ENCODE measurements at places on chromosomes 5 and 9.
A peak's percentile ranks its signal among the peaks of the same experiment; 100 is the strongest.

DNA sequence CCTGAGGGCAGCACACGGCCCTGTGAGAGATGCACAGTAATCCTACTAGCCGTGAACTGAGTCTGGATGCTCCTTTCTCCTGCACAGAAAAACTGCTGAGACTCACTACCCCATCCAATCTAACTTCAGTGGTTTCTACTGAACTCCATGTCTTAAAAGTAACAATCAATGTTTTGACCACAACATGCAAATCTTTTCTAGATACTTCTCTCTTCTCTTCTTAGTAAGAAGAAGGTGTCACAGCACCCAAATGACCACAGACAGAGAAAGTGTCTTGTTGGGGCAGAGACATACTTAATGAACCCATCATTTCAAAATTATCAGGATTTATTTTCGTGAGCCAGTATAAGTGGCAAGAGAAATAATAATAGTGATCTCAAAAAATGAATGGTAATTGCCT, 285.8 kb upstream of the MEF2C start:
- no peak for DNase-seq

DNA sequence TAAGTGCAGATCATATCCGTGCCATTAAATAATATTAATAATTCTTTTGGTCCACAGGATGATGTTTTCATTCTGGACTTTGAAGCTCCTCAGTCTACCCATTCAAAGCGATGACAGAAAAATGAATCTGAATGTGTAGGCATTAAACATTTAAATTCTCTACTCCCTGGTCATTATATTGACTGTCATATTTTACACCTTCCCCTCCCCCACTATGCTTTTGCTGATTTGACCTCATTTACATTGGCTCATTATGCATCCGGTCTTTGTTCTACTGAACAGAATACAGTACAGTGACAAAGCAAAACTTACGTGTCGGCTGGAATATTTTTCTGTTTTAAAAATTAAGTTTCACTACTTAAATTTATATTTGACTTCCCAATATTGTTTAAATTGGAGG, 289.7 kb upstream of the TMEM161B start:
- DNase-seq = no peak

GRCh38 chr9:105087910-105088898, 156.2 kb upstream of the SLC44A1 start:
- DNase-seq = no peak

GRCh38 chr9:110148384-110148783, 59.6 kb downstream of the C9orf152 start:
- no peak for DNase-seq

DNA sequence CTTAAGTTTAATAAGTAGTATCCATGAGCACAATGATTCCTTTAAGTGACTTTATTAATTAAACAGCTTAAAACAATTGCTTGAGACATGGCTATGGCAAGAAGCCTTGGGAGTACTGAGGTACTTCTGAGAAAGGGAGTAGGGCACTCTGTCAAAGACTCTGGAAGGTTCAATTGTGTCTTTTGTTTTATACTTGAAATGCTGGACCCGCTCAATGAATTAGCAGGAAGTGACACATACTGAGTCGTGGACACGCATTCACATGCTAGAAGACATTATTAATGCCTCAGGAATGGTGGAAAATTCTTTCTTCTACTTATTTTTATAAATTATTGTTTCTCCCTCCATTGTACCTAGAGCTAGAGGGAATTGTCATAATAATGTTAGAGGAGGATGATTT, 347.3 kb upstream of the ZNF608 start:
- DNase-seq = no peak

GRCh38 chr5:14871214-14872069, at the start of gene ANKH:
Gene ANKH (minus strand): TSS chr5:14871778. CDS start chr5:14871447, 331 bp downstream.
- peak; percentile 90 for DNase-seq

- peak; percentile 73 for DNase-seq
Observed at GRCh38 chr9:95091601-95092261, 225.8 kb downstream of the FANCC start.

DNA sequence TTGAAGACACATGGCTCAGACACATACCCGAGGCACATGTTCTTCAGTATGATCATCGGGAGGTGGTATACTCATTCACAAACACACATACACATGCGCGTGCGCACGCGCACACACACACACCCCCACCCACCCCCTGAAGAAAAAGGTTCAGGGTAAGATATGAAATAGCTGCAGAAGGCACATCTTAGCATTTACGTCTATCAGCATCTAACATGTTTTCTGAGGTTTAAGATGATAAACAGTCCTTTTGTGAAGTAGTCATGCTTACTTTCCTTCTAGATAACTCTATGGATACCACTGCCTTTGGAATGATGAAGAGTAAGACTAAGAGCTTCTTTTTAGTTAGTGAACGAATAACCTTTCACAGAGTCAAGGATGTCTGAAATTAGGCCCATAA, 105.1 kb upstream of the GNA14 start:
- no peak for DNase-seq

Measured in large intestine (tissue), 12 donors.